ENCODE measurements at places on chromosomes 4 and X. TPM values are rescaled to one million over a fixed set of nuclear protein-coding genes. Genes with fewer than 3 reads are reported as not detected.

Gene ZFP42
- total RNA-seq = not detected

Gene SHOX
- not detected for total RNA-seq

Gene USP27X
- 5.3 TPM for total RNA-seq

Gene RNF175
- total RNA-seq = not detected

Gene SMIM10
- 0.37 TPM for total RNA-seq

Gene PDZD4
- not detected for total RNA-seq

DNA sequence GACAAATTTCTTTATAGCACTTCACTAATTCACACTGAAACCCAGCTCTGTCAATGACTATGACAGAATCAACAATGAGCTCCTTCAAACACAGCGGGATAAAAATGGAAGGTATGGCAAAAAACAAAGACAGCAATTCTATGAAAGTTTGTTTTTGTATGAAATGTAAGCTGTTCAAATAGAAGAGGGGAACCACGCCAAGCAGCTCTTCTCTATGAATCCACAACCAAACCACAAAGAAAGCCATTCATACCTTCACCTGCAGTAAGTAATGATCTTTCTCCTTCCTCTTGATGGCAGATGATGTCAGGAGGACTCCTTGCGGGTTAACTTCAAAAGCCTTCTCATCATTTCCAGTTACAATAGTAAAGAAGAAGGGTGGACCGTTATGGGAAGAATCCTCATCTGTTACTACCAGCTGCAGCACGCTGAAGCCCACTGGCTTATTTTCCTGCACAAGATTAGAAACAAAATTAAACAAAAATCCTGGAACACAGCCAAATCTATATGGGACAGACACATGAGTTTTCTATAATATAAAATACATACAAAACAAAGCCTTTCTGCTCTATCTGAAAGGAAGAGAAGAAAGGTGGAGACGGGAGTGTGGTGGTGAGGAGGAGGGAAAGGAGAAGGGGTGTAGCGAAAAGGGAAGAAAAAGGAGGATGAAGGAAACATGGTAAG is 48.9 kb upstream of the MTNR1A start:
- H3K27me3 ChIP-seq = no peaks in the 10 kb centered on the region
- H3K36me3 ChIP-seq = no peaks in the 10 kb centered on the region
- no peaks in the 10 kb centered on the region for H3K4me1 ChIP-seq
- no peak for DNase-seq
- no peak overlapping the region for H3K27ac ChIP-seq
- H3K4me3 ChIP-seq = no peak overlapping the region

GRCh38 chr4:8248091-8248490 is 21.5 kb upstream of the HTRA3 start:
- no peak for DNase-seq
- H3K36me3 ChIP-seq = no peaks in the 10 kb centered on the region
- H3K27me3 ChIP-seq = no peaks in the 10 kb centered on the region
- no peaks in the 10 kb centered on the region for H3K4me1 ChIP-seq
- no peak overlapping the region for H3K4me3 ChIP-seq

DNA sequence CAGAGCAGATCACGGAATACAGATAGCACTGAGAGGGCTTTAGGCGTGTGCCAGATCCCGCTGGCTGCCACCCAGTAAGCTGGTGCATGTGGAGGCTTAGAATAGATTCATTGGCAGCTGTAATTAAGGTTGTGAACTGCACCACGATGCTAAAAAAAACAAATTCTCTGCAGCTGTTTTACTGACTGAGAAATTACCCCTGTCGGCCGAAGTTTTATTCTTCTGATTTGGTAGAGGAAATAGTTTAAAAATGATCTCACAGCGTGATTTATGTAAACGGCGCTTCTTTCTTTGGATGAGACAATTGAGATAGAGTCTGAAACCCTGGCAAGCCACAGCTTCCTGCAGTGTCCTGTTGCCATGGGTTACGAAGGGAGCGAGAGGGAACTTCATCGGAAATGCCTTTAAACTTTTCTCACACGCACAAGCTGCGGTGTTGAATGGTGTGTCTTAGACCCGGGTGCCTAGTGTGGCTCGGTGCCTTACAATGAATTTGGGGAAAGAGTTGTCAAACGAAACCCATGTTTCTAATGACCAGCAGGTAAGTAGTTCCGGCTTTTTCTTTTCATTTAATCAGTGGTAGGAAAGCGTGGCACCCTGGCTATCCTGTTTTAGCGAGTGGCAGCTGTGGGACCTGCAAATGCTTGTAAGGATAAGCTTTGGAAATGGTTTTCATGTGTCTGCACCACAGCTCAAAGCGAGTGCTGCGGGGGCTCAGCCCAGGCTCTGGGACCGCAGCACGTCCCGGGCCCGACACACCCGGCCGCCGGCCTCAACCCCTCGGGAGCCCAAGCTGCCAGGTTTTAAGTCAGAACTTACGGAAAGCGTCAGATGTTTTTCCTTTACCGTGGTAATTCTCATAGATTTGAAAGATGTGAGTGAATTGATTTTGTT is 71.7 kb upstream of the HGFAC start:
- no peak for DNase-seq
- H3K36me3 ChIP-seq = no peaks in the 10 kb centered on the region
- no peak overlapping the region for H3K4me3 ChIP-seq
- no peak overlapping the region for H3K27ac ChIP-seq
- peaks cover 28% of the 10 kb centered on the region for H3K4me1 ChIP-seq

GRCh38 chr4:54657185-54657550 is 589 bp upstream of the KIT start:
- H3K4me3 ChIP-seq = peak overlapping the region; percentile 38
- H3K4me1 ChIP-seq = peaks cover 31% of the 10 kb centered on the region
- H3K36me3 ChIP-seq = no peaks in the 10 kb centered on the region
